Brain microvascular endothelial cell (primary cell): ENCODE measurements at places on chromosomes 4 and X.
A peak's percentile ranks its signal among the peaks of the same experiment; 100 is the strongest.

- no peak for DNase-seq
These were observed 569 bp upstream of the FHL1 start for GRCh38 chrX:136146614-136147314.

DNA sequence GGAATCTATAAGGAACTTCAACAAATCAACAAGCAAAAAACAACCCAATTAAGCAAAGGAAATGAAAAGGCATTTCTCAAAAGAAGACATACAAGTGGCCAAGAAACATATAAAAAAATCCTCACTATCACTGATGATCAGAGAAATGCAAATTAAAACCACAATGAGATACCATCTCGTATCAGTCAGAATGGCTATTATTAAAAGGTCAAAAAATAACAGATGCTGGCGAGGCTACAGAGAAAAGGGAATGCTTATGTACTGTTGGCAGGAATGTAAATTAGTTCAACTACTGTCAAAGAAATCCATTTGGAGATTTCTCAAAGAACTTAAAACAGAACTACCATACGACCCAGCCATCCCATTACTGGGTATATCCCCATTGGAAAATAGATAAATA, 292.4 kb upstream of the FAT1 start:
- DNase-seq, result no peak

DNA sequence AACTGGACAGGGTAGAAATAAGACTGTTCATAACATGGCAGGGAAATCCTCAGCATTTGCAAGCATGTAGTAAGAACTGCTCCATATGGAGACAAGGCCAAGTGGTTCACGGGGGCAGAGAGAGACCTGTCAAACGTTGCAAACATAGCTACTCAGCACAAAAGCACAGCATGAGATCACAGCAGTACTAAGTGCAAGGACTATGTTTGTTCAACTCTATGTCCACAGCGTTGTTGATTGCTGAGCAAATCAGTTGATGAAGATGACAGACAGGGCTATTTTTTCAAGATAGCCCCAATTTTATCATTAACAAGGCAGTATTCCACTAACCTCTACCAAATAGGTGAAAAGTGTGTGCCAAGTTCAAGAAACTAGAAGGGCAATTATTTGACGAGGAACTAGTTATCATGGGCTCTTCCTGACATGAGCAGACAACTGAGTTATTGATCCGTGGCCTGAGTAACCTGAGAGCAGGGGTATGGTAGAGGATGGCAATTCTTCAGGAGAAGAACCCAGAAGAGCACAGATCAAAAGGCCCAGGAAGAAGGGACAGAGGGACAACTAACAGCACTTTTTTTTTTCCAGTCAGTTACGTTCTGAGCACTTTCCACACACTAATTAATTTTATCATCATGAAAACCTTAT, 57.4 kb downstream of the SPOCK3 start:
- DNase-seq, result no peak

- peak; percentile 2 for DNase-seq
These were observed 183.2 kb upstream of the WDFY3 start for GRCh38 chr4:85149676-85150075.

- DNase-seq, result peak; percentile 81
These were observed 39.5 kb downstream of the HOPX start for GRCh38 chr4:56641494-56642051.

DNA sequence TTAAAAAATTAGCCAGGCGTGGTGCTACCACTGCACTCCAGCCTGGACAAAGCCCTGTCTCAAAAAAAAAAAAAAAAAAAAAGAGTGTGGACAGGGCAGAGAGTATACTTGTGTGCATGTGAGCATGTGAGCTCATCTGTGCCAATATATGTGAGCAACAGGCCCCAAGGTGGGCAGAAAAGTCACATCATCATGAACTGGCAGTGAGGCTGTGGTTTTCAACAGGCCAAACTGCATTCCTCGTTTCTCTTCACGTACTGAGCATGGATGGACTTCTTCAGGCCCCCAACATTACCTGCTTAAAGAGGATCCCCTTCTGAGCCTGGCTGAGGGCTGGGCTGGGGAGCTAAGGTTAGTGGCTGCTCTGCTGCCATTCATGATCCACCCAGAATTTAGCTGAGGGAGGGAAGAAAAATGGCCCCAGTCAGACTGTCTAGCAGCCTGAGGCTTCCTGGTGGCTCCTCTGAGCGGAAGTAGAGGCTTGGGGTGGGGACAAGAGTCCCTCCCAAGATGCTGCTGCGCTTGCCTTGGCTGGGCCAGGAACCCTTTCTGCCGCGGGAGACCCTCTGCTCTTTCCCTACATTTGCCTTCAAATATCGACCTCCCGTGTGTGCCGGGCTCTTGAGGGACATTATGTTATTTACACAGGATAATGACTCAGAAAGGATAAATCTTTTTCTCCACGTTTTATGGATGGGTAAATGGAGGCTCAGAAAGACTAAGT, 55.0 kb downstream of the DIPK2B start:
- DNase-seq, result no peak

- peak; percentile 49 for DNase-seq
These were observed 83.5 kb downstream of the LNX1 start for GRCh38 chr4:53507671-53508286.

- DNase-seq, result no peak
These were observed 14.2 kb upstream of the RBM3 start for GRCh38 chrX:48560056-48560455.

DNA sequence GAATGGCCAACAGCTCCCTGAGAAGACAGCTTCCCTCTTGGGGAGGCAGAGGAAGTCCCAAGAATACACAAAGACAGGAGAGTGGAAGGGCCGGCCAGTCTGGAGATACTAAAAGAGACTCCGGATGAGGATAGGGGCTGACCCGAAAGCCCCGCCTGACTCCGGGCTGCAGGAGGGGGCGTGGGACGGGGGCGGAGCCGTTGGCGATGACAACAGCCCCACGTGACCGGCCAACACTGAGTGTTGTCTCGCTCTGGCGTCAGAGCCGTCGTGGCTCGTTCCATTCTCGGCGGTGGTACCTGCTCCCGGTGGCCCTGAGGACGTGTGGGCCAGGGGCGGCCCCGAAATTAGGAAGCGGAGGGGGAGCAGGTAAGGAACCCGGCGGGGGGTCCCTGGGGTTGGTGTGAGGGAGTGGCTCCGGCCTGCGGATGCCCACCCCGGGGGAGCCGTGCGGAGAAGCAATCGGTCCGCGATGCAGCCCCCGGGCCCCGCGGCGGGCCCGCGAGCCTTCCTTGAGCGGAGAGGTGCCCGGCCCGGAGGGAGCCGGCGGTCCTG, at the start of gene BEX4:
BEX4 (plus strand) TSS at position 239 of the 555 bp plus-strand sequence. CDS start 1,046 bp downstream, outside the sequence.
- DNase-seq, result peak; percentile 59

DNA sequence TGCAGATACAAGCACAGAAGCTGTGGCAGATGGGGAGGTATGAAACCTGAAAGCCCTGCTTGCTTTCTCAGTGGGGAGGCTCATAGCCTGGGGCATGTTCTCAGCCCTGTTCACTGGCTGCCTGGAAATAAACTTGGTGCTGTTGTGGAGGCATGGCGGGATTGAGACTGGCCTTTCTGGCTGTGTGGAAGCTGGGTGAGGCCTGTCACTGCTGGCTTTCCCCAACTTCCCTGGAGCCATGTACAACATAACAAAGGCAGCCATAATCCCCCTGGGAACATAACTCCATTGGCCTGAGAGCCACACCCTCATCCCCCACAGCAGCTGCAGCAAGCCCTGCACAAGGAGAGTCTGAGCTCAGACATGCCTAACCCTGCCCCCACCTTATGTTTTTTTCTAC, 237.7 kb upstream of the TLL1 start:
- DNase-seq, result no peak

DNA sequence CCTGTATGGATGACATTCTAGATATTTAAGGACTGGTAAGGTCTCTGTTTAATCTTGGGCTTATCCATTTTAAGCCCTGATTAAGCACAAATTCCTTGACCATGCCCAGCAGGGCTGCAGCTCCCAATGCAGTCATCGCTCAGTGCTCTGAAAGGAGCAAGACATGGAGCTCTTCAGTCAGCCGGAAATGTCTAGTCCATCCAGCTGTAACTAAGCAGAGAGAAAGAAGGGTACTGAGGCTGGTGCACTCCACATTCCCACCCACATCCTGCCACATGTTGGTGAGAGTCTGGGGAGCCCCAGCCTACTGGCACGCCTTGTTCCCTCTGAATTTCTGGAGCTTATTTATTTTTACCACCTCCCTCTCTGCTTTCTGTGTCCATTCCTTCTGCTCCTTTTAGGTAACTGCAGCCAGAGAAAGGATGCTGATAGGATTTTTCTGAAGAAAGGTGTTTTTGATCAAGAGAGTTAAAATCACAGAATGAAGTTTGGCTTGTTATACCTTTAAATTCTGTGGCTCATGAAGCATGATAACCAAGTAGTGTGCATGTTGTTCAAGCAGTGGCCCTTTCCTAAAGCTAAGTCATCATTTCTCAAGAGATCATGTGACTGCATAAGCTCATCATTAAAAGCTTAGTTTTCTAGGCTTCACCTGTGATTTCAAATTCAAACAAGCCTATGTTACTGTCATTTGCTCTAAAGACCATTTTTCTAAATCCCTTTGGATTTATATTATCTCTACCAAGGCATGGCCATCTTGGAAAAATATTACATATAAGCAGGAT, 74.0 kb downstream of the GALNT7 start:
- DNase-seq, result no peak

DNA sequence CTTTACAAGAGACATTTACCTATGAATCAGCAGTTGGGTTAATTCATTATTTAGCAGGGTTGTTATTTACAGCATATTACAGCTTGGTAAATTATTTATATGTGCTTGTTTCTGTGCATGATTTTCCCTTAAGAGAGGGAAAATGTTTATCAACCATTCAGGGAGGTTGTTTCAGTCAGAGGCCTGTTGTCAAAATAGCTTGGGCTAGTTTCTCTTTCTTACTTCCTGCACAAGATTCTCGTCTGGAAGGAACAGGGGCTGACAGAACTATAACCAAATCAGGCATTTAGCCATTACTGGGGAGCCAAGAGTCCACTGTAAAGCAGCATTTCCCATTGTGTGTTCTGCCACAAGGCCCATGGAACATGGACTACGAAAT, 135.8 kb downstream of the HS6ST2 start:
- DNase-seq, result no peak

DNA sequence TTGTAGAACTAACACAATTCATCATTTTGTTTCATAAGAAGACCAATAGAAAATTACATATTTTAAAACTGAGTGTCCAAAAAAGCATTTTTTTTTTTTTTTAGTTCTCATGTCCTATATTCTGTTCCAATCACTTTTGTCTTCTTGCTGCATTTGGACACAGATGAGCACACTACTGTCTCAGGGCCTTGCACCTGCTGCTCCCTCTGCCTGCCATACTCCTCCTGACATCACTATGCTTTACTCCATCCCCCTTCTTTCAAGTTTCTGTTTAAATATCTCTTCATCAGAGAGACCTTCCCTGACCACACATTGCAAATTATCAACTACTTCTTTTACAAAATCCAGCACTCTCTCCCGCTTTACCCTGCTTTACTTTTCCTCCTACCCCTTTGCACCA, 230.7 kb upstream of the GK2 start:
- no peak for DNase-seq

DNA sequence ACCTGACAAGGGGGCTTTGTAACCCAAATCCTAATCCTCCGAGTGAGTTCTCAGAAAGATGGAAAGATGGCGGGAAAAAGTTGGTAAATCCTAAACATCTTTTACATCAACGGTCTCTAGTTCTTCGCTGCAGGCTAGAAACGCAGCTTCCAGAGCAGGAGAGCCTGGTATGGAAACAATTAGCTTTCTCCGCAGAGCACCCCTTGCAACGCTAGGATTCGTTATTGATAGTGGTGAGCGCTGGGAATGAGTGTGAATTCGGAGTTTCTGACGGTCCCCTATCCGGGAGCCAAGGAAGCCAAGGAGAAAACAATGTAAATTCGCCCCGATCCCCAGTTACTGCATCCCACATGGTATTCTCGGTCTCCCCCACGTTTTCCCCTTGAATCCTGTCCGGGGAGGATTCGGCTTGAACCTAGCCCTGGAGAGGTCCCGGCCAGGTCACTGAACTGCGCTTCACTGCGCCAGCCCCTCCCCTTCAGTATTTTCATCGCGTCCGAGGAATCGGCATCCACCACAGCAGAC, 4.7 kb upstream of the NEUROG2 start:
- DNase-seq, result no peak

- no peak for DNase-seq
These were observed 92.6 kb downstream of the CCSER1 start for GRCh38 chr4:90219822-90220221.

DNA sequence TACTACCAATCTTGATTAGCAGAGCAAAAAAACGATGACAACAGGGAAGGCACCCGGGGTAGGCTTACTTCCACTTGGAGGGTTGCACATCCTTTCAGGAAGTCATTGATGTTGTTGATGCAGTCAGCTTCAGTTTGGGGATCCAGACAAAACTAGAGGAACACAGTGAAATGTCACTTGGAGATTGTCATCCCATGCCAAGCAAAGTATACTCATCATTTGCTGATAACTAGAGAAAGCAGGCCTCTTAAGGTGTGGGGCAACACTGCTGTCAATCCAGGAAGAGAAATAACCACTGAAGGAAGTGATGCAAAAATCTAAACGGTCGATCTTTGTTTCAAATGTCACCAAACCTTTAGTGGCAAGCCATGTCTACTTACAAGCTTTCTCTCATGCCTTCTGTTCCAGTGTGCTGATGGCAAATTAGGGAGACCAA, 1.4 kb downstream of the ARHGEF6 start:
- no peak for DNase-seq

DNA sequence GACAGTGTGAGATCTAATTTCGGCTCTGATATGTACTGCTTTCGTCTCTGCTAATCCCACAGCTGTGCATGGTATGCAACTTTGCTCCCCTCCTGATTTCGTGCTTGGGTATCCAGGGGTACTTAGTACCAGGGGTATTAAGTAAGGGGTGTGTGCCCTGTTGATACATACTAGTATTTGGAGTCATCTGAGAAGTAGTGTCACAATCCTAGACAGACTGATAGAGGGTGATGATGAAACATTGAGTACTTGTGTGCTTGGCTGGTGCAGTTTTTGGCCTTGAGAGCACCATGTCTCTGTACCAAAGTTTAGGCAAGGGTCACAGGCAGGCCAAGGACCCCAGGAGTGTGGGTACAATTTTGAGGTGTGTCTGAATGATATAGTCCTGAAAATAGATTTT, 10.9 kb downstream of the GPAT3 start:
- DNase-seq, result no peak

GRCh38 chr4:71322425-71322824, 16.4 kb upstream of the SLC4A4 start:
- DNase-seq, result no peak

- no peak for DNase-seq
These were observed 862.2 kb upstream of the FTHL17 start for GRCh38 chrX:31934015-31934414.
